ENCODE measurements at places on chromosomes 1 and 21.
A peak's percentile ranks its signal among the peaks of the same experiment; 100 is the strongest.

- peak; percentile 32 for DNase-seq
These were observed 6.2 kb downstream of the CCDC17 start for GRCh38 chr1:45617618-45618017.

DNA sequence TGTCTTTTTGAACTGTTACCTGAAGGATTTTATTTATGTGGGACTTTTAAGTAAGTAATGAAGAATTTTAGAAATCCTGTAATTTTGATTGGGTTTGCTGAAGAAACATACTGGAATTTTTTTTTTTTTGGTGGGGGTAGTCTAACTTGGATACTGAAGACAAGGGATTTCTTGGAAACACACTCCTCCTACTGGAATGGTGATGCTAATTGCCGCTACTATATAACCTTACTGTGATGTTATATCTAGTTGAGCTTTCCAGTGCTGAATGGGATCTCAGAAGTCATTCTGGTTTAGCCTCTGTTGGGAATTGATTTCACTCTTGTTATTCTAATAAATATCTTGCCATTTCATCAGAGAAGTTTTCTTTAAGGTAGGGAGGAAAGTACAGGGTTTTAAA, 8.4 kb downstream of the PPP2R5A start:
- no peak for DNase-seq

DNA sequence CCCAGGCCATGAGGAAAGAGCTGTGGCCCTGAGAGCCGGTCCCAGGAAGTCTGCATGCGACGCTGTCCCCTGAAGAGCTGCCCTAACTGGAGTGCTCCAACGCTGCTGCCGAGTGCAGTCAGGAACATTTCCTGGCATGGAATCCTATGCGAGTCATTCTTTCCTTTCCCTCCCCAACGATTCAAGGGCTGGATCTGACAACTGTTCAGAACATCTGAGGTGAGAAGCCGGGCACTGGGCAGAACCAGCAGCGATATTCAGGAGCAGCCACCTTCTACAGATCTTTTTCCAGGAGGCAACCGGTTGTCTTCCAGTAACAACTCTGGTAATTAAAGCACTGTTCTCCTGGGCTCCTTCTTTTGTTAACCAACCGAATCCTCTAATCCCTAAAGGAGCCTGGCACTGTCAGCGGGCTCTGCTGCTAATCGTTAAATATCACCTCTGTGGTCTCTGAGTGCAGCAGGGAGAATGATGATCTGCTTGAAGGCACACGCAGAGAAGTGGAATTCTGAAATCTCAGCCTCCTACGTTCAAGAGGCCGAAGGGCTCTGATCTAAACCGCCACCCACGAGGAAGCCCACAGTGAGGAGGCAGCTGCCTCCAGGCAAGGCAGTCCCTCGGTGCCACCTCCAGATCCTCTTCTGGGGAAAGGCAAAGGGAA, 55.8 kb downstream of the SLC45A1 start:
- DNase-seq: no peak

- DNase-seq: peak; percentile 78
These were observed 21.5 kb downstream of the RAP1GAP start for GRCh38 chr1:21647431-21648351.

DNA sequence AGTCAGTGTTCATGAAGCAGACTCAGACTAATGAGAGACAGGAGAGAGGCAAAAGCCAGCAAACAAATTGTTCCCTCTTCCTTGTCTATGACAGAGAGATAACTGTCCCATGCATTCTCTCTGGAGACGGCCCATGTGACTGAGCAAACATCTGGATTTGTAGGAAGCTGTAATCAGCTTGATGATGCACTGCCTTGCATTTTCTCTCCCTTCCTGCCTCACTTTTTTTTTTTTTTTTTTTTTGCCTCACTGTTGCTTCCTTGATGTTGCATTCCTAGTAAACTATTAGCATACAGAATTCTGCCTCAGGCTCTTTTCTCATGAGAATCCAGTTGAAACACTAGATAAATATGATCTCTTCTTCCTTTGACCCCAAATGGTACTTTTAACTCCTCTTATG, 134.5 kb downstream of the HHIPL2 start:
- DNase-seq: no peak

Data from NB4 (cell line).